ENCODE measurements at places on chromosomes 6 and 20.

- no peak overlapping the region for H3K27ac ChIP-seq
- H3K27me3 ChIP-seq = no peaks in the 10 kb centered on the region
- H3K4me3 ChIP-seq = no peak overlapping the region
- peaks cover 5% of the 10 kb centered on the region for H3K36me3 ChIP-seq
- no peak for DNase-seq
Measured at GRCh38 chr6:130560231-130560630, 194.4 kb downstream of the TMEM200A start.

GRCh38 chr6:24864343-24864742, 65.6 kb upstream of the ARMH2 start:
- peaks cover 37% of the 10 kb centered on the region for H3K4me1 ChIP-seq
- DNase-seq = no peak
- peaks cover 68% of the 10 kb centered on the region for H3K36me3 ChIP-seq
- no peaks in the 10 kb centered on the region for H3K27me3 ChIP-seq
- no peak overlapping the region for H3K4me3 ChIP-seq

DNA sequence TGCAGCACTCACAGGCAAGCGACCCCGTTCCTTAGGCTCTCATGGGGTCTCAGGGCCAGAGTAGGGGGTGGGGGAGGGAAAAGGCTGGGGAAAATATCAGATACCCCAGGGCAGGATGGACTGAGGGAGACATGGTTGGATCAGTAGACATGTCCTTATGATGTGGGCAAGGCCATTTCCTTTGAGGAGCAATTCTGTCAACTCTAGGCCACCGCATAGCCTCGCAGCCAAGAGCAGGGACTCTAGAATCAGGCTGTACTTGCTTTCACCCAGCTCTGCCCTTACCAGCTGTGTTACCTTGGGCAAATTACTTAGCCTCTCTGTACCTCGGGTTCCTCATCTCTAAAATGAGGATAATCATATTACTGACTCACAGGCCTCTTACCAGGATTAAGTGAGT, 2.2 kb upstream of the MAPK13 start:
- H3K4me1 ChIP-seq = peaks cover 60% of the 10 kb centered on the region
- no peaks in the 10 kb centered on the region for H3K27me3 ChIP-seq
- H3K4me3 ChIP-seq = no peak overlapping the region
- peaks cover under 1% of the 10 kb centered on the region for H3K36me3 ChIP-seq
- no peak overlapping the region for H3K27ac ChIP-seq

DNA sequence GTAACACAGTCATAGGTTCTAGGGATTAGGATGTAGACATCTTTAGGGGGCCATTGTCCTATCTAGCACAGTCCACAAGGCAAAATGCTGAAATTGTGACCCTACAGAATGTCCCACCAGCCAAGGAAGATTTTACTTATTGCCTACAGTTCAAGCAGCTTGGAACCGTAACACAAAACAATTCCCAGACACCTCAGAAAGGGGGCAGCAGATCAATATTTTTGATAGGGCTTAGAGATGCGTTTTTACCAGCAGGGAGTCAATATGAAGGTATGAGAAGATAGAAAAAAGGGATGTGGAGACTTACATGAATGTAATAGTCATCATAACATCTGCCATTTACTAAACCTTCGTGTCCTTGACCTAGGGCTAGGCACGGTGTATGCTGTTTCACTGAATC, 81.0 kb downstream of the TMEM170B start:
- H3K27ac ChIP-seq = no peak overlapping the region
- no peaks in the 10 kb centered on the region for H3K4me1 ChIP-seq
- no peak overlapping the region for H3K4me3 ChIP-seq
- no peaks in the 10 kb centered on the region for H3K36me3 ChIP-seq
- DNase-seq = no peak
- no peaks in the 10 kb centered on the region for H3K27me3 ChIP-seq

- peak overlapping the region; percentile 34 for H3K27ac ChIP-seq
Measured at GRCh38 chr6:29516108-29516507, 28.4 kb upstream of the MAS1L start.

DNA sequence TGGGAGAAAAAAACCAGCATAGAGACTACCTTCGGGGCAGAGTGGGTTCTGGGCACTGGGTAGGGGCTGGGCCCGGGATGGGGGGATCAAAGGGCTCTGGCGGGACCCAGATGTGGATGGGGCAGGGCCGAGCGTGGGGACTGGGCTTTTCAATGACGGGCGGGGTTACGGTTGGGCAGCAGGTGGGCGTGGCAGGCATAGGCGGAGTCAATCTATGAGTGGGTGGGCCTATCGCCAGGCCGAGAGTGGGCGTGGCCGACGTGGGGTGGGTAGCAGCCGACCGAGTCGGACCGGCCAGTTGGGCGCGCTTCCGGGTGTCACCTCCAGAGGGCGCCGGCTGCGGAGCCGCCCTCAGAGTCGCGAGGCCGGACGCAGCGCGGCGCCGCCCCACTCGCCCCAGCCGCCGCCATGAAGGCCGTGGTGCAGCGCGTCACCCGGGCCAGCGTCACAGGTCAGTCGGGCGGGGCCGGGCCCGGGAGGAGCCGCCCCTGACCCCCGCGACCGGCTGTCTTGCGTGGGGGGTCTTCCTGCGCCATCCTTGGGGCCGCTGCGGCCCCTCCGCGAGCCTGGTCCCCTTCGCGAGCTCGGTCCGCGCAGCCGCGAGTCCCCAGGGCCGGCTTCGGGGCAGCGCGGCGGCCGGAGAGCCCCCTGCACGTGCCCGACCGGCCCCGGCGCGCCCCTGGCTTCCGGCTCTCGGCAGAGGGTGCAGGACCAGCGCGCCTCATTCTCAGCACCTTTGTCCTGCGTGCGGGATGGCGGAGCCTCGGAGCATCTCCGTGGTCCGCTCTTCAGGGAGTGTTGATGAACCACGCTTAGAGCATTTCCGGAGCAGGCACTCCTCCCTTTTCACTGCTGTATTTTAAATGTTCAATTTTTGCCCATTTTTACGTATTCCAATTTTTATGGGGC, at the start of gene DTD1:
Gene DTD1 (plus strand): TSS at position 390 of the 909 bp plus-strand sequence. CDS start 19 bp downstream, at position 409.
- peak within 1 kb of the TSS; percentile 88 for H3K4me3 ChIP-seq
- peaks cover 12% of the 10 kb centered on the region for H3K27me3 ChIP-seq
- peak; percentile 94 for DNase-seq
- H3K27ac ChIP-seq = peak within 1 kb of the TSS; percentile 83

- H3K4me1 ChIP-seq = peaks cover 8% of the 10 kb centered on the region
- no peaks in the 10 kb centered on the region for H3K36me3 ChIP-seq
- peak; percentile 61 for DNase-seq
- no peak overlapping the region for H3K4me3 ChIP-seq
Measured at GRCh38 chr6:152338335-152339125, 298.6 kb downstream of the SYNE1 start.

DNA sequence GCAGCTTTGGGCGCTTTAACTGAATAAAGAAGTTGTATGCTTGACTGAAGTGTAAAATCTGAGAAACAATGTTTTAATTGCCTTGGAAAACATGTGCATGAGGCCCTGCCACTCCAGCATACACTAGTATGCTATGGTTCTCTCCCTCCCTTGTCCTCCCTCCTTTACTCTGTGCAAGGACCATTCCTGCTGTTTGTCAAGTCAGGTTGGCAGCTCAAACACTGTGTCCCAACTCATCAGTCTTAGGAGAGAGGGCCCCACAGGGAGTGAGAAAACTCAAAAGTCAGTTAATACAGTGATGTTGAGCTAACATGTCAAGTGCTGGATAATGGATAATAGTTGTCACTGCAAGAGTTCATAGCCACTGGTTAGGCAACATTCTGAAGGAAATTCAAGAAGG, 543.6 kb downstream of the GRIK2 start:
- no peaks in the 10 kb centered on the region for H3K4me1 ChIP-seq
- no peak overlapping the region for H3K27ac ChIP-seq
- no peak for DNase-seq
- no peak overlapping the region for H3K4me3 ChIP-seq

DNA sequence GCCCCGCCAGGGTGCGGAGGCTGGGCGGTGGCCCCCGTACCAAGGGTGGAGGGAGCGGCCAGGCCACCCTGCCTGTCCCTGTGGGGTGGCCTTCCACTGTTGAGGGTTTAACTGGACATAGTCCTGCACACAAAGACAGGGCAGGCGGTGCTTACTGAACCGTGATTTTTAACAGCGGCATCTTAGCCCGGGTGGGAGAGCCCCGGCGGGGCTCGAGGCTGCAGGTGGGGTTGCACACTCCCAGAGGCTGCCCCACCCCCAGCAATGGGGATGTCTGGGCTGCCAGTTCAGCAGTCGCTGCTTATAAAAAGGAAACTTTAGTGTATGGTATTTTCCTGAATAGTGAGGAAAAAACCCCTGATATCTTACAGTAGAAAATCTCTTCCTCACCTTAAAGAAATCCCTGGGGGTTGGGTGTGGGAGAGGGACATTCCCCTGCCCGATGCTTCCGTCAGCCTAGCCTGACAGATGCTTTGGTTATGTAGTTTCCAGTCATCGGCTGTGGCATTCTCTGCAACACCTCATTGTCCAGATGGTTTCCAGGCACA, 79.4 kb downstream of the IRF4 start:
- no peak overlapping the region for H3K27ac ChIP-seq
- H3K36me3 ChIP-seq = no peaks in the 10 kb centered on the region
- H3K4me1 ChIP-seq = peaks cover 48% of the 10 kb centered on the region
- no peak overlapping the region for H3K4me3 ChIP-seq
- no peak for DNase-seq

DNA sequence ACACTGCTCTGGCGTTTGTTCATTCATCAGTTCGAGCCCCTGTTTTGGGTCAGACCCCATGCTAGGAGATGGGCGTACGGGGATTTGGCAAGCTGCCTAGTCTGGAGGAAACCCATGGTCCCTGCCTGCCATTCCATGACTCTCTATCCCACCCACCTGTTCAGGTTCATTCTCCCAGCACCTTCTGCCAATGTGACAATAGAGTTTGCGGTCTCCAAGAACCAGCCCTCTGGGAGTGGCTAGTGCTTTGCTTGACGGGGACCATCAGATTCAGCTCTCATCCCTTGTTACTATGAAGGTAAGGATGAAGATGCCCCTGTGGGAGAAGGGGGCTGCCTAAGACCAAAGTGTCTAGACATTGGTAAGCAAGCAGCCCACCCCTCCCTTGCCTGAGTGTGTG, 345.0 kb downstream of the PTPRT start:
- H3K4me3 ChIP-seq = no peak overlapping the region
- no peaks in the 10 kb centered on the region for H3K4me1 ChIP-seq
- H3K36me3 ChIP-seq = no peaks in the 10 kb centered on the region
- no peaks in the 10 kb centered on the region for H3K27me3 ChIP-seq
- DNase-seq = no peak

- DNase-seq = no peak
- H3K27me3 ChIP-seq = no peaks in the 10 kb centered on the region
- peaks cover 42% of the 10 kb centered on the region for H3K36me3 ChIP-seq
- H3K4me3 ChIP-seq = no peak overlapping the region
- no peak overlapping the region for H3K27ac ChIP-seq
- H3K4me1 ChIP-seq = no peaks in the 10 kb centered on the region
Measured at GRCh38 chr20:47244451-47244850, 112.0 kb downstream of the ZMYND8 start.

DNA sequence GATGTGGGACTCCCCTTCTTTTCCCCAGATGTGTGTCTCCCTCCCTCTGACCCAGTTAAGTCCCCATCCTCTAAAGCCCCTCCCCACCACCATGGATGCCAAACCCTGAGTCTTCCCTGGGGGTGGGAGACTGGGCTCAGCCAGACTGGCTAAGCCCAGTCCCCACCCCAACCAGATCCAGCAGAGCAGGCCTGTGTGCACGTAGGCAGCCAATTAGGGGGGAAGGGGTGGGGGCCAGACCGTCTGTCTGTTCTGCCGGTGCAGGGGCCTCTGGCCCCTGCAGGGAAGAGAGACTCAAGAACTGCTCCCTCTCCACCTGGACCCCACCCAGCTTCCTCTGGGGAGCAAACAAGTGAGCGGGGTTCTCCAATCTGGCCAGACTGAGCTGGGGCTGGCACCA, 605 bp downstream of the COX4I2 start:
- peaks cover 55% of the 10 kb centered on the region for H3K27me3 ChIP-seq
- H3K36me3 ChIP-seq = no peaks in the 10 kb centered on the region
- no peak for DNase-seq
- H3K4me1 ChIP-seq = peaks cover 21% of the 10 kb centered on the region

- H3K4me3 ChIP-seq = no peak overlapping the region
- no peaks in the 10 kb centered on the region for H3K27me3 ChIP-seq
- peaks cover 28% of the 10 kb centered on the region for H3K4me1 ChIP-seq
- DNase-seq = no peak
- H3K36me3 ChIP-seq = no peaks in the 10 kb centered on the region
Measured at GRCh38 chr6:134272374-134272773, 45.5 kb downstream of the SGK1 start.

DNA sequence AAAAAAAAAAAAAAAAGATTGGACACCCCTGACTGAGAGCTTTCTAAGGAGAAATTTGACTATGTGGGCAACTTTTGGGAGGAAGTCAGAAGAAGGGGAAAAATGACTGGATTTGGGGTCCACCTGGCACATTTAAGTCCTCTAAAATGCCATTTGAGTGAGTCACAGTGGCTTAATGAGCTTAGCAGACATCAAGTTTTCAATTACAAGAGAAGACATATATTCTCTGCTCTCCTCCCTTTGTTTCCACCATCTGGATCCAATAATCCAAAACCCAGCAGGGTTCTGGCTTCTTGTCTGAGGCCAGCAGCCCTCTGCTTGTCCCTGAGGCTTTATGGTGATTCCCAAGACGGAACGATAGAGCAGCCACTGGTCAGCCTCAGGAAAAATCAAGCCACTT, 6.9 kb downstream of the PI3 start:
- H3K36me3 ChIP-seq = no peaks in the 10 kb centered on the region
- no peak for DNase-seq
- no peak overlapping the region for H3K4me3 ChIP-seq
- peaks cover 4% of the 10 kb centered on the region for H3K27me3 ChIP-seq

GRCh38 chr6:30219244-30219643, 6.0 kb upstream of the TRIM26 start:
- no peak overlapping the region for H3K4me3 ChIP-seq
- H3K27me3 ChIP-seq = no peaks in the 10 kb centered on the region
- H3K36me3 ChIP-seq = peaks cover 3% of the 10 kb centered on the region
- no peak overlapping the region for H3K27ac ChIP-seq
- DNase-seq = peak; percentile 67
- peaks cover 15% of the 10 kb centered on the region for H3K4me1 ChIP-seq

GRCh38 chr6:137827977-137828810, 38.9 kb upstream of the TNFAIP3 start:
- H3K4me3 ChIP-seq = no peak overlapping the region
- peaks cover 71% of the 10 kb centered on the region for H3K4me1 ChIP-seq
- DNase-seq = peak; percentile 61
- peaks cover 6% of the 10 kb centered on the region for H3K36me3 ChIP-seq
- H3K27ac ChIP-seq = peak overlapping the region; percentile 90
- H3K27me3 ChIP-seq = no peaks in the 10 kb centered on the region

- no peak overlapping the region for H3K4me3 ChIP-seq
- no peaks in the 10 kb centered on the region for H3K36me3 ChIP-seq
Measured at GRCh38 chr6:19714434-19715166, 122.6 kb upstream of the ID4 start.

DNA sequence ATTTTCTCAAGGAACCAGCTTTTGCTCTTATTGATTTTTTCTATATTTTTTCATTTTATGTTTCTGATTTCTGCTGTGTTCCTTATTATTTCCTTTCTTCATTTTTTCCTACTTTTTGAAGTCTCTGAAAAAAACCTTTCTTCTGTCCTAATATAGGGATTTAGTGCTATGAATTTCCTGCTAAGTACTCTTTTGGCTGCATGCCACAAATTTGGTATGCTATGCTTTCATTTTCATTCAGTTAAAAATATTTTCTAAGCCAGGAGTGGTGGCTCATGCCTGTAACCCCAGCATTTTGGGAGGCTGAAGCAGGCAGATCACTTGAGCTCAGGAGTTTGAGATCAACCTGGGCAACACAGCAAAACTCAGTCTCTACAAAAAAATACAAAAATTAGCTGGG, 30.6 kb downstream of the SIRPD start:
- no peak overlapping the region for H3K4me3 ChIP-seq
- H3K27ac ChIP-seq = no peak overlapping the region
- peaks cover 40% of the 10 kb centered on the region for H3K27me3 ChIP-seq
